ENCODE measurements at places on chromosomes 5 and 9.
A peak's percentile ranks its signal among the peaks of the same experiment; 100 is the strongest.

DNA sequence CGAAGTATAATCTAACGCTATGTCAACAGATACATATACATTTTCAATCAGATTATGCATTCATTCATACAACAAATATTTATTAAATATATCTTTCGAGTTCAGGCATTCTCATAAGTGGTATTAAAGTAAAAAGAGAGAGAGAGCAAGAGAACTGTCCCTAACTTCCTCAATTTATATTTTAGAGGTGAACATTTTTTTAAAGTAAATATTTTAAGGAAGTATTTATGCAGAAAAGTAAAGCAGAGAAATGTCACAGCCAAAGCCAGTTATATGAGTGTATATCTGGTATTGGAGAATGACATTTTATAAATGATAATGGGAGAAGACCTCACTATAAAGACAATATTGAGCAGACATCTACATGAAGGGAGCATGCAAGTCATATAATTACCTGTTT, 667.3 kb upstream of the CDH9 start:
- DNase-seq = no peak

- no peak for DNase-seq
Measured at GRCh38 chr5:14281746-14282181, 138.6 kb downstream of the TRIO start.

- no peak for DNase-seq
Measured at GRCh38 chr5:7638456-7638855, 212.5 kb downstream of the CFAP90 start.

GRCh38 chr5:137613554-137614265, 114.6 kb upstream of the SPOCK1 start:
- DNase-seq = no peak

DNA sequence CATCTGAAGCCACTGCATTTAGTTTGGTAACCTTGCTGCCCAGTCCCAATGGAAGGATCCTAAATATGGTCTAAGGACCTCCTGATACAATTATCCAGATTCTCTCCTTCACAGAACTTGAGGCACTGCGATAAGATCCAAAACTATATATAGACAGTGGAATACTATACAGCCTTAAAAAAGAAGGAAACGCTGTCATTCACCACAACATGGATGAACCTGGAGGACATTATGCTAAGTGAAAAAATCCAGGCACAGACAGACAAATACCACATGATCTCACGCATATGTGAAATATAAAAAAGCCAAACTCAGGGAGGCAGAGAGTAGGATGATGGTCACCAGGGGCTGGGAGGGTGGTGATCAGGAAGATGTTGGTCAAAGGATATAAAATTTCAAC, 2.8 kb upstream of the IL4 start:
- DNase-seq = no peak

GRCh38 chr5:152606776-152607364, 201.8 kb upstream of the NMUR2 start:
- DNase-seq = no peak

GRCh38 chr5:154642499-154643245, 112.5 kb upstream of the LARP1 start:
- DNase-seq = no peak

DNA sequence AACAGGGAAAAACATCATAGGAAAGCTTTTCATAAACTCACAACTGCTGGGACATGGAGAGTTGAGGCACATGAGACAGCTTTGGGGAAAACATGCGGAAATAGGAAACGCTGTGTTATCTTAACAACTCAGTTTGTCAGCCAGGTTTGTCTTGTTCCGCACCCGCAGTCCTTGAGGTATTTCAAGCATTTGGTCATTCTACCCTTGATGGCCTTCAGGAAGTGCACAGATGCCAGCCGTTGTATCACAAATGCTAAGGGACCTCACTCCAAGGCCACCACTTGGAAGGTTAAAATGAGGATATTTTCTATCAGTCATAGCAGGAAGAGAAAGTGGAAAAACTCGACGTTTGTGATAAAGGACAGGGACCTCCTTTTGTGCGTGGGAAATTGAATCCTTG, 83.8 kb downstream of the TRIO start:
- no peak for DNase-seq

- DNase-seq = no peak
Measured at GRCh38 chr5:159096243-159096923, 3.3 kb downstream of the EBF1 start.

DNA sequence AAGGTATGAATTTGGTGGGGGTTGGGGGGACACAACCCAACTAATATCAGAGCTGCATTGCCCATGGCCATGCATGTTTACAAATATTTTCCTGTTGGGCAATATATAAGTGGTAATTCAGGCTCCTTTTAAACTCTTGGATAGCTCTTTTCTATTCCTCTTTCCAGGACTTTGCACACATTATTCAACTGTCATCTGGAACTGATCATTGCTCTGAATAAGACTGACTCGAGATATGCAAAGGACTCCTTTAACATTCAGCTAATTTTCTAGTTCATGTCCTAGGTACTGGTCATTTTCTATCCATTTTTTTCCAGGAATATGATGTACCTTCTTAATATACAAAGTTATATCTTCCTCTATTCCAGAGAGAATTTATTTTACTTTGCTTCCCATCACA, 89.5 kb upstream of the STK32A start:
- no peak for DNase-seq

- peak; percentile 65 for DNase-seq
Measured at GRCh38 chr5:111513131-111513520, 791 bp upstream of the STARD4 start.

DNA sequence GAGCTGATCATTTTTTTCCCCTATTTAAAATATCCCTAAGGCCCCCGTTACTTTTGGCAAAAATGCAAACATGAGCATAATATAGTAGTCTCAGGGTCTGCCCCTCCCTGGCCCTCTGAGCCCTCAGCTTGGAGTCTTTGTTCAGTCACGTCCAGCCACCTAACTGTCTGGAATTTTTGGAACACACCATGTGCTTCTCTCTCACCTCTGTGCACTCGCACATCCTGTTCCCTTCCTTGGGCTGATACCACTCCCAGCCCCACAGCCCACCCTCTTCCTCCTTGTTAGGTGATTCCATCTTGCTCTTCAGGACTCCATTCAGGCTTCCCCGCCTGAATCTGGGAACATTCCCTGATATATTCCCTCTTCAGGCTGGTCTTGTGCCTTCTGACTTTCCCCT, 16.0 kb downstream of the TDRD7 start:
- DNase-seq = no peak

GRCh38 chr5:2175041-2175440, 292.3 kb upstream of the IRX4 start:
- no peak for DNase-seq

DNA sequence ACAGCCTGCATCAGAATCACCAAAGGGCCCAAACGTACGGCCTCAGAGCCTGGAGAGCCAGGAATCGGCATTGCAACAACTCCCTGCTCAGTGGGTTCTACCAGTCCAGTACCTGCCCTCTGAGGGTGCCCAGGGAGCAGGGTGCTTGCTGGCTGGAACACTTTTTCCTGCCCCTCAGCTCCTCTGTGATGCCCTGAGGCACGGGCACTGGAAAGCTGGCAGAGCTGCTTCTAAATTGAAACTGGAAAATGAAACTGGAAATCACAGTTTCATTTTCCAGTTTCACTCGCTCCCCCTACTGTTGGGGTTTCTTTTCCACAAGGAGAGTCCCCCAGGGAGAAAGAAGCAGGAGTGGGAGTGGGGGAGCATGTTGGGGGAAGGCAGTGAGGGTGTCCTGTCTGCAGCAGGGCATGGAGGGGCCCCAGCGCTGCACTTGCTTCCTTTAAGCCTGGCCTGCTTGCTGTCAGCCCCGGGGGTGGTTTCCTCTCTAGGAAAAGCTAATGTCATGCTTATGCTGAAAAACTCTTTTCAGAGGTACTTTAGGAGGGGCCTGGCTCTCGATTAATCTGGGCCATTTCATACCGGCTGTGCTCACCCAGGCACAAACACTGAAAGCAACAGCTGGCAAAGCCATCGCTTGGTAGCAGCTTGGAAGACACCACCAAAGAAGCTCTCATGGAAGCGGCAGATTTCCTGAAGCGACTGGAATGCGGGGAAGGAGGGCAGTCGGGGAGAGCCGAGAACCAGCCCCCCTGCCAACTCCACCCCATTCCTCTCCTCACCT, 26.2 kb downstream of the IRF1 start:
- no peak for DNase-seq

GRCh38 chr9:2180154-2180553, 165.0 kb downstream of the SMARCA2 start:
- DNase-seq = no peak

GRCh38 chr9:76650692-76651091, 113.5 kb upstream of the PCA3 start:
- DNase-seq = no peak

- DNase-seq = no peak
Measured at GRCh38 chr5:43298443-43298842, 14.8 kb downstream of the HMGCS1 start.

GRCh38 chr5:161765611-161766010, 80.1 kb downstream of the GABRA6 start:
- no peak for DNase-seq

- DNase-seq = no peak
Measured at GRCh38 chr5:35903631-35904203, 34.7 kb downstream of the CAPSL start.

DNA sequence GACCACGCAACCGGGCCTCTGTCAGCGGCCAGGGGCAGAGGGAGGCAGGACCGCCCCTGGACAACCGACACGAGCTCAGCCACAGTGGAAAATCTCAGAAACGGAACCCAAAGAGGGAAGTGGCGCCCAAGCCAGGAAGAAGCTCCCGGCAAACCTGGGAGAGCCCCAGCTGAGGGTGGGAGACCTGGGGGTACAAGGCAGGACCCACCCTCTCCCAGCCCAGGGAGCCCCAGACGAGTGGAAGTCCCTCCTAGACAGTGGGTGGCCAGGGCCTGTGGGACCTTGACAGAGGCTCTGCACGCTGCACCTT, 3.0 kb downstream of the SLC12A7 start:
- no peak for DNase-seq

DNA sequence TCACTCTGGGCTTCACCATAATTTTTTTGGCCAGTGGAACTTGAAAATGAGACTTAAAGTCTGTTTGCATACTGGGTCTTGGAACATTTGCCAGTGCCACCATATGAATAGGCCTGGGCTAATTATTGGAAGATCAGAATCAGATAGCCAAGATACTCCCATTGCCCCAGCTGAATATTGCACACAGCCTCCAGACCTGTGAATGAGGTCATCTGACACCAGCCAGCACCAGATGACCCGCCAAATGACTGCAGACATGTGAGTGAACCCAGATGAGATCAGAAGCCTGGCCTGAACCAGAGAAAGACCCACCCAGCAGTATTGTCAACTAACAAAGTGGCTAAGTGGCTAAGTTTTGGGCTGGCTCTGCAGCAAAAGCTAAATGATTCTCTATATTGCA, 220.5 kb upstream of the MPDZ start:
- DNase-seq = no peak

DNA sequence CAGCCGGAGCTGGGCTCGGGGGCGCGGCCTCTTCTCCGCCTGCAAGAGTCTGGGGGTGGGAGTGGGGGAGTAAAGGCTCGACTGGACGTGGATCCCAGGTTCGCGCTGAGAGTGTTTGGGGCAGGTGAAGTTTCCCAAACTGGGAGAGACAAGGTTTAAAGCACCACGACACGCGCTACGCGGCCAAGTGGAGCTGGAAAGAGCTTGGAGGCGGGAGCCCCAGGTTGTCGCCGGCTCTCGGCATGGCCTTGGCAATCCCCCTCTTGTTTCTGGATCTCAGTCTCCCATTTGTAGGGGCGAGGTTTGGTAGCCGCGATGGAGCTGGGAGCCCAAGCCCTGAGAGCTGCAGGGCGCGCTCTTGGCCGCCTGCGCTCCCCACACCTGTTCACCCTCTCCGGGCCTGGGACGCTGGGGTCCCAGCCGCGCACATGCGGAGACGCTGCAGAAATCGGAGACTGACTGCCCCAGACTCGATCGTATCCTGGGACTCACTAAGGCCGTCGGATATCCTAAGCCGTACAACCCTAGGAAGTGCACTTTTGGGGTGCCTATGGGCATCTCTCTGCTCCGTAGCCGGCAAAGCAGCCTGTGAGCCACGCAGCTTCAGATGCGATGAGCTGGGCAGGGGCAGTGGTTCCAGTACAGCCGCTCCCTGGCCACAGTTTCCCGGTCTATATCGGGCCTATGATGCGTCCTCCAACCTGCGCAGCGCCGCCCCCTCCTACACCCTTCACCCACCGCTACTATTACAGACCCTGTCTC, 937 bp downstream of the TMOD1 start:
- DNase-seq = no peak

DNA sequence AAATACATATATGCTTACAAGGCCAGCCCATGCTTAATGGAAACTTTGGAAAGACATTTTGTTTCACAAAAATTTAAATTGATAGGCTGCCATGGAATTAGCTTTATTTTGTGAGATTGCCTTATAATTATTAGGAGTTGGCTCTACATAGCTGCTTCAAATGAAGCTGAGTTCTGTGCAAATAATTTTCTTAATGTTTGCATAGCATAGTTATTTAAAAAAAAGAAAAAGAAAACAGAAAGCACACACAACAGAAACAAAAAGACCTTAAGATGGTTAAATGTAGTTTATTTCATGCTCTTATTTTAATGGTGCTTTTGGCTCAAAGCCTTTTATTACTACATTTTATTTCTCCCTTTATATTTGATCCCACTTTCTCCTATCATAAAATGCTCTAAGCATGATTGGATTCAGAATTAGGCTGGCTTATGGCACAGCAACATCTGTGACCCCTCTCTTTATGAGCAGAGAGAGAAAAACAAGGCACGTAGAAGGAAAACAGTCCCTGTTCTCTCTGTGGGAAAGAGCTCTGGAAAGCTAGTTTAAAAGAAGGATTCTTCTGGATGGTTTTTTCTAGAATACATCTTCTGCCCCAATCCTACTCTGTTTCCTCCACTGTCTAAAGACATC, 530.5 kb downstream of the NTRK2 start:
- no peak for DNase-seq

DNA sequence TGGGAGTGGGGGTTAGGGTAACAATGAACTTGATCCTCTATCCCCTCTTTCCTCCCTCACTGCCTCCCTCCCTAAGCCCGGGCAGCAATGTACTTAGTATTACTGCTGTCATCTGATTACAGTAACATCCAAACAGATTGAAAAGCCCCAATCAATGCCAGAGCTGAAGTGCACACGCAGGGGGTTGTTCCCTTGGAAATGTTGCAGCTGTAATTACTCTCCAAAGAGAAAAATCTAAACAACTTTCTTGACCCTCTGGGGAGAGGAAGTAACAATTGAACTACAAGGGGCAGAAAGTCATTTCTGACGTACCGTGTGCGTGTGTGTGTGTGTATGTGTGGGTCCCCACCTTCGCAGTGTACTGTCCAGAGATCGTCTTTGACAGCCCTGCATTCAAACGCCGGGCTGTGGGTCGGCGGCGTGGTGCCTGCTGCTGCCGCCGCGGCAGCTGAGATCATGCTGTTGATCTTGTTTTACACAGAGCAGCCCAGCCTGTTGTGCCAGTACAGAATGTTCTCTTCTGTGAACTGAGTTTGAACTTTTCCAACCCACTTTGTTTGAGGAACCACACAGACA, 66.0 kb upstream of the KLF9 start:
- no peak for DNase-seq

- no peak for DNase-seq
Measured at GRCh38 chr5:36423578-36424307, 122.0 kb upstream of the RANBP3L start.
